Activated CD4-positive, alpha-beta T cell treated with anti-CD3 and anti-CD28 coated beads, Interleukin-2, amount 50 U/mL, for 1 hour (primary cell): ENCODE measurements at places on chromosomes 4 and X.

- DNase-seq, result no peak
These were observed 242.9 kb downstream of the IQCM start for GRCh38 chr4:149572716-149573115.

DNA sequence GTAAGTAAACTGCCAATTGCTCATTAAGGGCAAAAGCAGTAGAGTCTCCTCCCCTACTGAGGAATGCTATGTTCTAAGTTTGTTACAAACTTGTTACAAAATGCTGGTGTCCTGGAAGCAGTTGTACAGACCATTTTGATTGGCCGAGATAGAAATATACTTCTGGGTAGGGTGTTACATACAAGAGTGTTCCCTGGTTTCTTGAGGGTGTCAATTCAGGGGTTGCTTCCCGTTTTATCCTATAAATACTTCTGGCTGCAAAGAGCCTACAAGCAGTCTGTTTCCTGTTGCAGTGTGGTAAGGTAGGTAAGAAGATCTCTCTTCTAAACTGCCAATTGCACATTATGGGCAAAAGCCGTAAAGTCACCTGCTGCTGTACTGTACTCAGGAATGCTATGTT, 5.7 kb downstream of the TRPC5OS start:
- no peak for DNase-seq

- DNase-seq, result no peak
These were observed 19.6 kb downstream of the MSANTD1 start for GRCh38 chr4:3268395-3269104.

DNA sequence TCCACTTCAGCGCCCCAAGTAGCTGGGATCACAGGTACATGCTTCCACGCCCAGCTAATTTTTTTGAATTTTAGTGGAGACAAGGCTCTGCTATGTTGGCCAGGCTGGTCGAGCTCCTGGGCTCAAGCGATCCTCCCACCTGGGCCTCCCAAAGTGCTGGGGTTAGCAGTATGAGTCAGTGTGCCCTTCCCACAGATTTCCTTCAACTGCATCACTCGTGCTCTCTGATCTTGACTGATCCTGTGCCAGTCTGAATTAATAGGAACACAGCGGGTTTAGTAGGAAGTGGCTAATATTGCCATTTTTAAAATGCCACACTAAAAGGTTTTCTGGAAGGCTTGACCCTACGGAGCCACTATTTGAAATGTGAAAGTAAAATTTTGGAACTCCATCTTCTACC, 4.3 kb upstream of the SHROOM2 start:
- DNase-seq, result no peak

DNA sequence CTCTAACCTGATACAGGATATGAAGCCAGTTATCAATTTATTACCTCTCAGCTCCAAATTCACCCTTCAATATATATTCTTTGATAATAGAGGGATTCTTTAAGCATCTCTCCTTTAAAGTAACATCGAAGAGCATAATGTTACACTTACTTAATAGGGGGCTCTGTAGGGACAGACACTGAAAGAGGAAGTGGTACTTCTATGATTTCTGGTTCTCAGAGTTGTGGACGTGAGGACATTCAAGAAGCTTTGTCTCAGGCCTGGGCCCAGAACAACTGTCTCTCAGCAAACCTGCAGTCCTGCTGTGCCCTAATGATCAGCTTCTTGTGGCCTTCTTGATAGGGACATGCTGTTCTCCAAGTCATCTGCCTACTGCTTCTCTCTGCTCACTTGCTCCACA, 4.2 kb upstream of the ZXDB start:
- DNase-seq, result no peak

GRCh38 chr4:168319486-168320019, 1.0 kb upstream of the DDX60 start:
- DNase-seq, result no peak
